Sciatic nerve (tissue), 2 donors: ENCODE measurements at places on chromosomes 12 and 14. TPM values are rescaled to one million over a fixed set of nuclear protein-coding genes. Genes with fewer than 3 reads are reported as not detected.

Gene KICS2
- 7.5 TPM for total RNA-seq

Gene C12orf50
- total RNA-seq, result 0.27 TPM

Gene ABCD2
- total RNA-seq, result 1.5 TPM

Gene HOTAIR
- total RNA-seq, result 4.0 TPM

Gene CCDC177
- total RNA-seq, result not detected

Gene KSR2
- not detected for total RNA-seq

Gene KLRK1
- total RNA-seq, result 3.1 TPM

Gene C2CD5
- 53.4 TPM for total RNA-seq

Gene COCH
- 5.3 TPM for total RNA-seq

Gene NKX2-1
- total RNA-seq, result 0.22 TPM

Gene TMEM121
- total RNA-seq, result 8.7 TPM

Gene ITFG2
- 47.8 TPM for total RNA-seq

Gene KERA
- 0.18 TPM for total RNA-seq

Gene BICDL1
- total RNA-seq, result 1.5 TPM

Gene GLT8D2
- 44.8 TPM for total RNA-seq

Gene VASH1
- 19.3 TPM for total RNA-seq

Gene RBMS2
- 90.6 TPM for total RNA-seq

Gene GALNT9
- not detected for total RNA-seq

Gene ETFBKMT
- total RNA-seq, result 5.8 TPM

Gene LRRC10
- not detected for total RNA-seq

Gene PRR13
- total RNA-seq, result 86.4 TPM

Gene RBP5
- total RNA-seq, result 4.5 TPM

Gene PLCZ1
- not detected for total RNA-seq

Gene ARPC3
- total RNA-seq, result 109 TPM

Gene GLIPR1L1
- not detected for total RNA-seq

Gene TSPAN19
- 0.58 TPM for total RNA-seq

Gene FAIM2
- total RNA-seq, result 107 TPM

Gene RFLNA
- total RNA-seq, result 28.1 TPM

Gene AKAP3
- 2.4 TPM for total RNA-seq

Gene SLC5A8
- total RNA-seq, result not detected

Gene TCHP
- total RNA-seq, result 26.7 TPM

Gene ITGA5
- total RNA-seq, result 82.3 TPM

Gene CPNE8
- 26.6 TPM for total RNA-seq

Gene VWF
- 655 TPM for total RNA-seq

Gene TMEM179
- total RNA-seq, result 4.5 TPM

Gene FRS2
- 58.0 TPM for total RNA-seq
